Foreskin melanocyte (primary cell): ENCODE measurements at places on chromosomes 12 and 14.

DNA sequence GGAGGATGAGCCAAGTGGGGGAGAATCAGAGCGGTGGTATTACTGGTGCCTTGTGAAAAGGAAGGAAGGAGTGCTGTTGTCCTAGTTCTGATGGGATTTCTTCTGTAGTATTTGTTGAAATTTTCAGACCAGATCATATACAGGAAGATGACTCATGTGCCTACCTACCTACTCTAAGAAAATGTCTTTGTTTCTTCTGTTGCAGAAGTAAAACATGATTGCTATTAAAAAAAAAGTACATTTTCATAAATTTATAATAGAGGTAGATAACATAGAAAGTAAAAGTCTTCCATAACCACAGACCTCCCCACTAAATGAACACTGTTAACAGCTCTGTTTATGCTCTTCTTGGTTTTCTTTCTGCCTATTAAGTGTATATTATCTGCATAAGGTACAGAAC is 26.9 kb downstream of the SAMD4A start:
- no peak for DNase-seq

- no peak for DNase-seq
Observed at GRCh38 chr14:90538095-90538494, 141.3 kb downstream of the CALM1 start.

DNA sequence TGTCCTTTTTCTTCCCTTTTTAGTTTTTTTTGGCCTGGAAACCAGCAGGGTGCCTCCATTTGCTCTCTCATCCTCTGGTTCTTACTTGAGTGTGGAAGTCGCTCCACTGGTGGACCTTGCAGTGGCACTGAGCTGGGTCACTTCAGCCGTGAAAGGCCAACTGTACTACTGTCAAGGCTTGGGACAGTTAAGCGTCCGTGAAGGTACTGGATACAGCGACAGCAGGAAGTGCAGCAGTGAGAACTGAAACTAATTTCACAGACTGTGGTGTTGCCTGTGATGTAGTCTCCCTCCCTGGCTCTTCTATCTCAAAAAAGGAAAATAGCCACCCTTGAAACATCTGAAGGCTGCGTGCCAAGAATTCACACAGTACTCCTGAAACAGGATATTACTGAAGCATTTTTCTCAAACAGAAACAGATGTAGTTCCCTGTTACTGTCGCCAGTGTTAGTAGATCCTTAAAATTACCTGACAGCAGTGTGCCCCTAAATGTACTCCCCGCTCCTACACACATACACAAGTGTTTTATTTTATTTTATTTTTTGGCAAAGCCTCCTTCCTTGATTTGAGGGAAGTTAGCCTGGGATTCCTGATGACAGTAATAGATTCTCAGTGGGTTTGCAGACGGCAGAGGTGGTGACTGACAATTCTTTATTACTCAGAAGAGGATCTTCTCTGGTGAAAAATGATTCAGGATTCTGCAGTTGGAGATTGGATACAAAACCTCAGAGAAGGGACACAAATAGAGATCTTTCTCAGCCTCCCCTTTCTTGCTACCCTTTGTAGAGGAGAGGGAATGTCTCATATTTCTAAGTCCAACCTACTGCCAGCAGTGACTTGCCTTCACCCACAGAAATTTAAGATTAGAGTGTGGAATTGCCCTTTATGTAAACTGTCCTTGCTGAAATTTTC is 4.4 kb downstream of the SUSD6 start:
- no peak for DNase-seq

- no peak for DNase-seq
Observed at GRCh38 chr14:51394804-51395203, 154.8 kb downstream of the TMX1 start.

DNA sequence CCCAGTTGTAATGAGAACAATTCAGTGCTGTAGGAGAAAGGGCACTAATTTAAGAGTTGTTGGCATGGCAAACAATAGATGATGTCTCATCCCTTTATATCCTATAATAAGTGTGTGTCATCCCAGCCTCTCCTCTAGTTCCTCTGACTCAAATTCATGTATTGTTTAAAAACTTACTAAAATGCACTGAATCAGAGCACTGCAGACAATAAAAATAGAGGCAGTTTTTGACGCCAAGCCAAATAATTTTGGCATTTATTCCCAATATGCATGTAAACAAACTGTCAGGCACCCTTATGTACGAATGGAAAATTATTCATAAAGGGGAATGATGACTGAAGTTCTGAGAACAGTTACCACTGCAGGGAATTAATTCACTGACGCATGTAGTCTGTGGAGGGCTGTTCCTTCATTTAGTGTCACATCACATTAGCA is 57.9 kb upstream of the TMX1 start:
- DNase-seq: no peak

GRCh38 chr14:100730581-100730980 is 3.9 kb downstream of the DLK1 start:
- no peak for DNase-seq

- DNase-seq: no peak
Observed at GRCh38 chr14:94111276-94112095, 950 bp downstream of the IFI27 start.

DNA sequence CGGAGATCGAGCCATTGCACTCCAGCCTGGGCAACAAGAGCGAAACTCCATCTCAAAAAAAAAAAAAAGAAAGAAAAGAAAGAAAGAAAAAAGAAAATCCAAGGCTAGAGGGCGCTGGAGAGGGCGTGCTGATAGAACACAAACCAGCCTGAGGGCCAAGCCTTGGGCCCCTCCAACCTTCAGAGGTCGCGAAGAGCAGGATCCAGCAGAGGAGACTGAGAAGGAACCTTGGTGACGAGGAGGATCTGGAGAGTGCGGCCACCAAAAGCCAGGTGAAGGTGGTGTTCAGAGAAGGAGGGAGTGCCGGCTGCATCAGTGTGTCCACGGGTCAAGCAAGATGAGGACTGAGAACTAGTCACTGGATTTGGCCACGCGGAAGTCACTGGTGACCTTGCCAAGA is 4.1 kb upstream of the DYNC1H1 start:
- no peak for DNase-seq

- DNase-seq: no peak
Observed at GRCh38 chr12:19223018-19223417, 93.5 kb downstream of the PLEKHA5 start.

DNA sequence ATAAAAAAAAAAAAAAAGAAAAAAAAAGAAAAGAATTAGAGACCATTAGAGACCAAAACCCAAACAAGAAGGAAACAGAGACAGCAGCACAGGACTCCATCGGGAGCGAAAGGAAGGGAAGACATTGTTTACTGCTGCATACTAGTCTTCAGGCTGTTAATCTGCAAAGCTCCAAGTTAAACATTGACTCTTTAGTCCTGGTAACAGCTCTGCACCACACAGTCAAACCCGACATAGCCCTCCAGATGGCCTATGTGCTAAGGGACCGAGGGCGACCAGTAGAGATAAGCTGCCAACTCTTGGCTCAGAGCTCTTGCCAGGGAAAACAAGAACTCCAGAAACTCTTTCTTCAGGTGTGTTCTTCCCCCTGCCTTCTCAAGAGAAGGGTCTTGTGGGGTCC is 7.8 kb downstream of the P2RX4 start:
- no peak for DNase-seq
